ENCODE measurements at places on chromosomes 2 and 18.

GRCh38 chr18:10081492-10081891 is 167.7 kb downstream of the VAPA start:
- no peak for DNase-seq

DNA sequence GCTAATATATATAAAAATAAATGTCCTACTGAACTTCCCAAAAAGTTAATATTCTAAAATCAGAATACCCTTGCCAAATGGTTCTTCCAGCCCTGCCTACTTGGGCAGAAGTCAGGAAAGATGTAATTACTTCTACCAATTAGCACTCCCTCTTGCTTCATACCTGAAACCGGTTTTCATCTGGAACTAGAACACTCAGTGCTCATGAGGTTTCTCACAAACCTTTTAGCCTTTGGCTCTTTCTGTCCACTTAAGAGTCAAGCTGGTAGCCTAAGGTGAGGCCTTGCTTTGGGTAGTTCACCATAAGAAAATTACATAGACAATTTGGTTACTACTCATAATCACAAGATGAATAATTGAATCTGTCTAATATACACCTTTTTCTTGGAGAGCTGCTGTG is 4.1 kb downstream of the DSG3 start:
- DNase-seq = no peak

DNA sequence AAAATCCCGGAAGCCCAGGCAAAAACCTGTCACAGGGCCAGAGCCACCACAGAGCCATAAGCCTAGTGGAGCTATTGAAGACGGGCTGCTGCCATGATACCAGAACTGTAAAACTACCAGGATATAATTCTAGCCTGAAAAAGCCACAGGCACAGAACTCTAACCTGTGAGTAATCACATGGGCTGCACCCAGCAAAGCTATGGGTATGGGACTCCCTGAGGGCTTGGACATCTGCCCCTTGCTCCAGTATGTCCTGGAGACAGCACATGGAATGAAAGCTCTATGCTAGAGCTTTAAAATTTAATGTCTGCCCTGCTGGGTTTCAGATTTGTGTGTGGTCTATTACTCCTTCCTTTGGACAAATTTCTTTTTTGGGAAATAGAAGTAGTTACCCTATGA is 2183.6 kb upstream of the CELF4 start:
- DNase-seq = no peak

DNA sequence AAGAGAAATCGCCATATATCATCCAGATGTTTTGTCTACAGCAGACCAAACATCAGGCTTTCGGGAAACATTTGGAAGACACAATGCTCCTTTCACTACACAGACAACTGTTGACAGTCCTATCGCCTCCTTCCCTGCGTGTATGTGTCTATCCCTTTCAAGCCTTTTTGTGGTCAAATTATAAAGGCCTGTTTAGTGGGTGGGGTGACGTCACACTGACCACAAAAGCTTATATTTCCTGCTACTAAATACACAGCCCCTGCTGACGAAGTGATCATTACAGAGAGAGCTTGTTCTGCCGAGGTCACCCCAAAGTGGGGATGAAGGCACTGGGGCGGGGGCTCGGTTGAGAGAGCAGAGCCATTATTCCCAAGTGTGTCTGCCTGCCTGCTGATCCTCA is 302.7 kb upstream of the TNP1 start:
- no peak for DNase-seq

DNA sequence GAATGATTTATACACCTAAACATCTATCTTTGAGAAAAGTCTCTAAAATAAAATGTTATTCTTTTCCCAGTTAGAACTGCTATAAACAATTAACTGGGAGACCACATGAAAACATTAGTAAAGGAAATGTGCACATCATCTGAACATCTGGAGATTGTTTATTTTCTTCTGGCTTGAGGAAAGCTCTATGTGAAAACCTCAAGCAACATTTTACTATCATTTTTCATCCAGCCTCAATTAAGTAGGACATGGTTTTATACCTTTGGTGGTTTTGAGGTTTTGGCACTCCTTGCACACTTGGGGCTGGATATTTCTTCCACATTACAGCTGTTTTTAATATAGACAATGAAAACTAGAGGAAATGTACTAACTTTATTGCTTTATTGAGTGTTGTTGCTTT is 609.5 kb upstream of the SLC8A1 start:
- no peak for DNase-seq

- DNase-seq = no peak
Observed at GRCh38 chr2:146659976-146660375, 1184.9 kb upstream of the ACVR2A start.

- DNase-seq = no peak
Observed at GRCh38 chr2:28948160-28948559, 32.9 kb upstream of the TOGARAM2 start.

DNA sequence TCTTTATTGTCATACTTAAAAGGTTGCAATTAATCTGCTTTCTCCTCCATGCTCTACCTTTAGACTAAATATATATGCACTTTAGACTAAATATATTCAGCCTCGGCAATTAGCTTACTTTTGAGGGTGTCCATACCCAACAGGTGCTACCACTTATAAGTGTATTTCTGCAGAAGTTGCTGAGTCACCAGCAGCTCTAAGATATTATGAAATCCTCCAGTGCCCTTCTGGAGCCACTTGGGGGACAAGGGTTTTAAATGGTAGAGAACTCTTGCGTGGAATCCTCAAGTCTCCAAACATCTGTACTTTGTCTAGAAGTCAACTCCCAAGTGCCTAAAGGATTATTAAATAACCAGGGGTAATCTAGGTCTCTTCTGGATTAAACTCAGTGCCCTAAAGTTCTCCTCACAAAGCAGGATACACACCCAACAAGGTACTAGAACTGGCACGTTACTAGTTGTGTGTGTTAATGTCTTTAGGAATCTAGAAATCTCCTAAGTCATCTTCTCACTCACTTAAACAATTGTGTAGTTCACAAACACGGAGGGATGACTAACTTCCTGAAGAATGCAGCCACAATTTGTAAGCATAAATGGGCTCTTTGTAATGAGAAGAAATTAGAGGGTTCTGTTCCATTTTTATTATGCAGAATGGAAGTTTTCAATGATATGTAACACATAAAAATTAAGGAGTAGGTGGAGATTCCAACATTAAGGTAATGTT is 159.7 kb downstream of the CD226 start:
- DNase-seq = no peak

DNA sequence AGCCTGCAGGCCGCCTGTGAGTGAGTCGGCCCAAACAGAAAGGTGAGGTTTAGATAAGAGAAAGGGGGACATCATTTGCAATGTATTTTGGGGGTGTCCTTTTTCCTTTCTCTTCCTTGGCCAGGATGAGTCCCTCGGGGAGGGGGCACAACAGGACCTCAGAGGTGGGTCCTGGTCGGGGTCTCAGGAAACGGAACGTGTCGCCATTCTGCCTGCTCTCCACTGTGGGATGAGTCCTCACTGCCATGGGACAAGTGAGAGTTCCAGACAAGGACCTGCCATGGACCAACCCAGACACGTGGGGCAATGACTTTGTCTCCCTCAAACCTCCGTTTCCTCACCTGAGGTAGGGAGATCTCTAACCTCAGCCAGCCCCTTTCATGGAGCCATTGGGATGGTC is 67.9 kb upstream of the TAF1B start:
- DNase-seq = no peak

DNA sequence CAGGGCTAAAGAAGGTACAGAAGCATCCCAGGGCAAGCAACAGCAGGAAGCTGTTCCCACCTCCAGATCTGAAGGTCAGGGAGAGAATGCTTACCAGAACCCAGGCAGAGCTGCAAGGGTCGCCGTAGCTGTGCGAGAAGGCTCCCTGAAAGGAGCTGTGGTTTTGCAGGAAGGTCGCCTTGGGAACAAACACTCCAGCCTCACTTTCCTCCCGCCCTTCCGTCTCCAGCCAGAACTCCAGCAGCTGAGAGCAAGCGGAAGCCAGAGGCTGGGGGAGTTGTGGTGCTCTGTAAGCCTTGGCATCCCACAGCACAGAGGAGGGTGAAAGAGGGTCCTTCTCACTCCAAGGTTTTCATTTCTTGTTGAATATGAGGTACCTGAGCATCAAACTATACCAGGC is 18.3 kb upstream of the ICOS start:
- DNase-seq = no peak

DNA sequence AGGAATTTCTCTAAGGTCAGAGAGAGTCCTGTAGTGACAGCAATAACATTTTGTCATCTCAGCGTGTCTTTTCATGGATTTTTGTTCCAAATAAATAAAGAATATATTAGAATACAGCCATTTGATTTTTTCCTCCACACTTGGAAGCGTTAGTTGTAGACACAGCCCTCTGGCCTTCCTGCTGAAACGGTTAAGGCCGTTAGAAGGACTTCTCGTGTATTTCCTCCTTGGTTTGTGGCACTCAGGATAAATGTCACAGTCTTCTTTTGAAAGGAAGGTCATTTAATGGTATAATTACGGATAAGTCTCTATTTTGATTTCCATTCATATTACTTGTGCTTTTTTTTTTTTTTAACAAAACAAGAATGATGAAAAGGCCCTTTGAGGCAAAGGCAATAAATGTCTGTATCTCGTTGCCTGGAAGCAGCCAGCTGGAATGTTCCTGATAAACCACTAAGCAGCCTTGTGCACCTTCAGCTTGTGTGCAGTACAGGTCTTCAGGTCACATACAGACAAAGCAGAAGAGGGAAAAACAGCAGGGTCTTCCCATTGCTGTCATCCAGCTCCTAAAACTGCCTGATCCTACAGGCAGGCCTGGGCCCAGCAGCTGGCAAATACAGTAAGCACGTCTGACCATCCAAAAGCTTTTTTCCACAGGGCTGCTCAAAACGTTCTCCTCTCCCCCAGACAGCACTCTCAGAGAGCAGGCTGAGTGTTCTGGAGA is 14.4 kb downstream of the EFR3B start:
- no peak for DNase-seq

GRCh38 chr18:48801728-48802542 is 148.8 kb downstream of the SMAD7 start:
- no peak for DNase-seq

DNA sequence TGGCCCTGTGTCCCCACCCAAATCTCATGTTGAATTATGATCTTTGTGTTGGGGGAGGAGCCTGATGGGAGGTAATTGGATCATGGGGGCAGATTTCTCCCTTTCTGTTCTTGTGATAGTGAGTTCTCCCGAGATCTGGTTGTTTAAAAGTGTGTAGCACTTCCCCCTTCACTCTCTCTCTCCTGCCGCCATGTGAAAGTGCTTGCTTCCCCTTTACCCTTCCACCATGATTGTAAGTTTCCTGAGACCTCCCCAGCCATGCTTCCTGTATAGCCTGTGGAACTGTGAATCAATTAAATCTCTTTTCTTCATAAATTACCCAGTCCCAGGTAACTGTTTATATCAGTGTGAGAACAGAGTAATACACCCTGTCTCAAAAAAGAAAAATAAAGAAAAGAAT is 25.5 kb downstream of the LRRFIP1 start:
- no peak for DNase-seq

GRCh38 chr2:128259585-128259984 is 59.1 kb downstream of the HS6ST1 start:
- DNase-seq = no peak

GRCh38 chr2:219396863-219397457 is 9.2 kb upstream of the DNPEP start:
- no peak for DNase-seq

DNA sequence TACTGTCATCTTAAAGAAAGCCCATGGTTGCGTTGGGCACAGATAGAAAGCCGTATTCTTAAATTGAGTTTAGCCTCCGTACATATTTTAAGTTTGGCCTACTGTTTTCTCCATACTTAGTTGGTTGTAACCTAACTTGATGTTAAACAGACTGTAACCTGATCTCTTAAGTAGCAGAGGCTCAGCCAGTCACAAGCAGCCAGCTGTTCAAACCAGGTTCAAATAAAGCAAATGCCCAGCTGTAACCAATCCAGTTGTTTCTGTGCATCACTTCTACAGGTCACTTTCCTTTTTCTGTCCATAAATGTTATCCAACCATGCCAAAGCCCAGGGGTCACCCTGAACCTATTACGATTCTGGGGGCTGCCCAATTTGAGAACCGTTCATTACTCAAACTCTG is 10.0 kb upstream of the THADA start:
- no peak for DNase-seq

DNA sequence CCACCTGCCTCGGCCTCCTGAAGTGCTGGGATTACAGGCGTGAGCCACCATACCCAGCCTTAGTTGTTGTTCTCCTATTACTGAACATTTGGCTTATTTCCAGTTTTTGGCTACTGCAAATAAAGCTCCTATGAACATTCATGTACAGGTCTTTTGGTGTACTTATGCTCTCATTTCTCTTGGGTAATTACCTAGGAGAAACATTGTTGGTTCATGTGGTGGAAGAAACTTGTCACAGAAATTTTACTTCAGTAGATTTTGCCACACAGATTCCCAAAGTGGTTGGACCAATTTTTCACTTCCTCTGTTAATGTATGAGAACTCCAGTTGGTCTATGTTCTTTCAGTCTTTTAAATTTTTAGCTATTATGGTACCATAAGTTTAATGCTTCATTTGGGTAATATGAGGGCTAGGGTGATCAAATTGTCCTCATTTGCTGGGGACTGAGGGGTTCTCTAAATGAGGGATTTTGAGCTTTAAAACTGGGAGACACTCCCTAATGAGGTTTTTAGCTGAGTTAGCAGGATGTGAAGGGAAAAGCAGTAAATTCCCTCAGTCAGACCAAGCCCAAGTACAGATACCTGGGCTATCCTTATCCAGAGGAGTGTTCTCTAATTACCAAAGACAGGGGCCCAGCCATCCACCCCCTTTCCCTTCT is 33.9 kb downstream of the MTA3 start:
- DNase-seq = no peak

GRCh38 chr2:144659731-144660275 is 139.9 kb upstream of the ZEB2 start:
- no peak for DNase-seq

DNA sequence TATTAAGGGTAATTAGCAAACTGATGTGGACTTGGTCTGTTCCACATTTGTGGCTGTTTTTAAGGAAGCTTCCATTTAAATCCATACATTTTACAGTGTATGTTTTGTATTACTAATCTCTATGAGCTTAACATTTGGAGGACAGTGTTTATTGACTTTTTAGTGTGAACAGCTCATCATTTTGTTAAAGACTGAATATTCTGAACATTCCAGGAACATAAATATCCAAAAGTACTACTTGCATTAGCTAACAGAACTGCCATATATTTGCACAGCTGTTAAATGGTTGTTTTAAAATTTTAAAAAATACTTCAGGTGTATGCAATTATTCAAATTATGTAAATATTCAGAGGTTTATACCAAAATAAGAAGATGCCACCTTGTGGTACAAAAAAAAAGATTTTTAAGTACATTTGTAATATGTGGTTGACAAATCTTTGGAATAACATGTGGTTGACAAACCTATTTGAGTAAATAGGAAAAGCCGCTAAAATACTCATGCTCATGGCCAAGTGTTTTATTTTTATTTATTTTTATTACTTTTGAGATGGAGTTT is 439.7 kb upstream of the FANCL start:
- DNase-seq = no peak

GRCh38 chr18:54806526-54806925 is 21.8 kb upstream of the RAB27B start:
- no peak for DNase-seq
